Esophagus mucosa (tissue), 1 donor: ENCODE measurements at places on chromosomes 2 and 18. TPM values are rescaled to one million over a fixed set of nuclear protein-coding genes. Genes with fewer than 3 reads are reported as not detected.

Gene ABHD1
- not detected for total RNA-seq

Gene EFR3B
- total RNA-seq: 0.48 TPM

Gene ALPG
- not detected for total RNA-seq

Gene SCN2A
- 0.04 TPM for total RNA-seq

Gene ADAM23
- total RNA-seq: 16.3 TPM

Gene PIEZO2
- 0.76 TPM for total RNA-seq

Gene GALNT13
- total RNA-seq: 0.04 TPM

Gene CDH7
- total RNA-seq: not detected

Gene FHOD3
- total RNA-seq: 3.0 TPM

Gene C2orf15
- 1.9 TPM for total RNA-seq

Gene SIX2
- total RNA-seq: 0.12 TPM

Gene ZSWIM2
- not detected for total RNA-seq

Gene IL36A
- total RNA-seq: 167 TPM

Gene RNF125
- 1.8 TPM for total RNA-seq

Gene PDE11A
- not detected for total RNA-seq

Gene CPO
- total RNA-seq: not detected

Gene DIPK1C
- not detected for total RNA-seq

Gene ELAC1
- 5.5 TPM for total RNA-seq

Gene TRIM43
- total RNA-seq: not detected

Gene GREB1L
- total RNA-seq: not detected

Gene LRRTM1
- total RNA-seq: not detected

Gene HOXD12
- not detected for total RNA-seq

Gene ST8SIA3
- not detected for total RNA-seq

Gene TGFA
- 42.6 TPM for total RNA-seq

Gene FN1
- 24.2 TPM for total RNA-seq

Gene DSG1
- total RNA-seq: 33.7 TPM

Gene CERKL
- total RNA-seq: not detected

Gene OXER1
- 0.40 TPM for total RNA-seq

Gene HOXD8
- total RNA-seq: 0.88 TPM

Gene SALL3
- not detected for total RNA-seq

Gene AOX1
- total RNA-seq: 5.2 TPM

Gene SERPINB4
- 418 TPM for total RNA-seq

Gene SLC14A1
- total RNA-seq: 0.52 TPM

Gene FAM161A
- 1.3 TPM for total RNA-seq

Gene SCN9A
- 0.28 TPM for total RNA-seq

Gene ALPP
- not detected for total RNA-seq

Gene SMYD1
- not detected for total RNA-seq
